ENCODE measurements at places on chromosomes 2 and 18.

GRCh38 chr2:54941248-54941984, 108.8 kb downstream of the RTN4 start:
- DNase-seq: no peak

DNA sequence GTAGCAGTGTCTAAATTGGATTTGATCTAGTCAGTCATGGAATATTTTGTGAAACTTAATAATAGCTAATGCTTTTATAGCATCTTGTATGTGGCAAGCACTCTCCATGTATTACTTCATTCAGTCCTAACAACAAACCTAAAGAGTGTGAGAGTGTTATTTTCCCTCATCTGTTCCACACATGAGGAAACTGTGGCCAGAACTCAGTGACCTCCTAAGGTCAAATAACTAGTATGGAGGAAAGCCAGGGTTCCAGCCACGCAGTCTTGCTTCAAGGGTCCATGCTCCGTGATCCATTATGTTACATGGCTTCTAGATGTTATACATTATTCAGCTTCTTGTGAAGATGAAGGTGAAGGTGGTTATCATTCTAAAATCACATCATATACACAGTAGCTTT, 45.5 kb downstream of the TWSG1 start:
- no peak for DNase-seq

- DNase-seq: no peak
These were observed 27.9 kb upstream of the PTMA start for GRCh38 chr2:231680285-231680991.

- no peak for DNase-seq
These were observed 91.7 kb downstream of the SESTD1 start for GRCh38 chr2:179172894-179173293.

GRCh38 chr2:39290433-39290832, 46.7 kb upstream of the CDKL4 start:
- no peak for DNase-seq

- no peak for DNase-seq
These were observed 72.8 kb downstream of the DYSF start for GRCh38 chr2:71526141-71526540.

GRCh38 chr2:178679891-178680290, 127.3 kb downstream of the TTN start:
- DNase-seq: no peak

DNA sequence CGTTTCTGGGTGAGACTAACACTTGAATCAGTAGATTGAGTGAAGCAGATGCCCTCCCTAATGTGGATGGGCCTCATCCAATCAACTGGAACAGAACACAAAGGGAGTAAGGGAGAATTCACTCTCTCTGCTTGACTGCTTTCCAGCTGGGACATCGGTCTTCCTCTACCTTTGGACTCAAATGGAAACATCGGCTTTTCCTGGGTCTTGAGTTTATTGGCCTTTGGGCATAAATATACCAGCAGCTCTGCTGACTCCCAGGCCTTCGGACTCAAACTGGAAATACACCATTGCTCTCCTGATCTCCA, 311.6 kb downstream of the STK39 start:
- DNase-seq: no peak

DNA sequence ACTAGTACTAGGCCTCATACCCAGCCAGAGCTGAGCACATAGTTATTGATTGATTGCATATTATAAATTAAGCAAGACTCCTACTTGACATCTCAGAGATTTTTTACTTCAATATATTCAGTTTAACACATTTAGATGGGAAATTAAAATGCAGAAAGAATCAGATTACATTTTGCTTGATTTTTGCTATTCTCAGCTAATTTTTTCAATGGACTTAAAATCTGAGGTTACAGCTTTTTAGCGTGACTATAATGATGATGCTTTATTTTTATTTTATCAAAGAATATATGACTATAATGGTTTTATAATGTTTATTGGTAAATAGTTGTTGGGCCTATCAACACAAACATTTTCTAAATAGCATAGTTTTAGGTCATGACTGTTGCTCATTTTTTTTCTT, 493.0 kb upstream of the CNTNAP5 start:
- DNase-seq: no peak

- no peak for DNase-seq
These were observed at the start of gene CYS1 for GRCh38 chr2:10079870-10080535. Gene CYS1, minus strand, starts transcription at chr2:10080411. Its CDS starts 188 bp downstream, at chr2:10080223.

DNA sequence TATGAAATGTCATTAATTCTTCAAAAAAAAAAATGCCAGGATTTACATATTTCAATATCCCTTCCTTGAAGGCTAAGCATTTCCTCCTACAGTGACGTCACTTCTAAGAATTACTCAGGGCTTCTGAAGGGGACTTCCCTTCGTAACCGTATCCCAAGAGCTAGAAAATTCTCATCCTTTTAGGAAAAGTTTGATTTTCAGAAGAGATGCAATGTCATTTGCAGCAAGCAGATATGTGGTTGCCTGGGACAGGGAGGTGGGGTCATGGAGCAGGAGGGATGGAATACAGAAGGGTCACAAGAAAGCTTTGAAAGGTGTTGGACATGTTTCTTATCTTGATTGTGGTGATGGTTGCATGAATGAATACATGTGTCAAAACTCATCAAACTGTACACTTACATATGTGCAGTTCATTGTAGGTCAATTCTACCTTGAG, 97.0 kb upstream of the ATL2 start:
- no peak for DNase-seq

- DNase-seq: no peak
These were observed 75.5 kb downstream of the ANTXR1 start for GRCh38 chr2:69088466-69088865.

DNA sequence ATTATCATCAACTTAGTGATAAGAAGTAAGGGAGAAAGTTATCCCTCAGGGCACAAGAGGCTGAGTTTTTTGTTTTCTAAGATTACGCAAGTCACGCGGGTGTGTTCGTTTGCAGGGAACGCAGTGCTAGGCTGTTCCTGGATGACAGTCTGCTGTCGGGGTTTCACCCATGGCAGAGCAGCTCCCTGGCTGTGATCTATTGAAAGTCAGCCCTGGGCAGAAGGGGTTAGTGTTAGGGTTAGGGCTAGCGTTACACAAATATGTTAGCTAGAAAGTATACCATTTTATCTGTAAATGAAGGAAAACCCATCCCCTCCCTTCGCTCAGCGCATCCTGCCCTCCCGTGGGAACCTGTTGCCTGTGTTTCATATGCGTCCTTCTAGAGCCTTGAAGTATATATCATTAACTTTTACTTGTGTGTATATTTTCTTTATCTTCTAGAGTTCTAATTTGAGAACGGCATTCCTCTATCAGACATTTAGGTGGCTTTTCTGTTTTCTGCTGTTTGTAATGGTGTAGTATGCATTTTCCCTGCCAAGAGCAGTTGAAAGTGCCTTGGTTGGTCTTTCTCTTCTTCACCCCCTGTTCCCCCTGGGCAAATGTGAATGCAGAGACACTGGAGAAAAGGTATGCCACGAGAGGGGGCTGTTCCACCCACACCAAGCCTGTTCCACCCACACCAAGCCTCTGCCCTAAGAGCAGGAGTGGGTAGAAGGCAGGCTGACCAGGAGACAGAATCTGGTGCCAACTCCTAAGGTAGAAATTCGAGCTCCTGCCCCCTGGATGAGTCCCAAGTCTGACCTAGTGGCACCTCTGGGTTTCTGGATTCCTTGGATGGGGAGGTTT, 47.0 kb downstream of the ARMC9 start:
- DNase-seq: no peak

- DNase-seq: no peak
These were observed 84.8 kb downstream of the SEPTIN10 start for GRCh38 chr2:109528811-109529501.

GRCh38 chr2:205451901-205452512, 230.3 kb upstream of the NRP2 start:
- no peak for DNase-seq

DNA sequence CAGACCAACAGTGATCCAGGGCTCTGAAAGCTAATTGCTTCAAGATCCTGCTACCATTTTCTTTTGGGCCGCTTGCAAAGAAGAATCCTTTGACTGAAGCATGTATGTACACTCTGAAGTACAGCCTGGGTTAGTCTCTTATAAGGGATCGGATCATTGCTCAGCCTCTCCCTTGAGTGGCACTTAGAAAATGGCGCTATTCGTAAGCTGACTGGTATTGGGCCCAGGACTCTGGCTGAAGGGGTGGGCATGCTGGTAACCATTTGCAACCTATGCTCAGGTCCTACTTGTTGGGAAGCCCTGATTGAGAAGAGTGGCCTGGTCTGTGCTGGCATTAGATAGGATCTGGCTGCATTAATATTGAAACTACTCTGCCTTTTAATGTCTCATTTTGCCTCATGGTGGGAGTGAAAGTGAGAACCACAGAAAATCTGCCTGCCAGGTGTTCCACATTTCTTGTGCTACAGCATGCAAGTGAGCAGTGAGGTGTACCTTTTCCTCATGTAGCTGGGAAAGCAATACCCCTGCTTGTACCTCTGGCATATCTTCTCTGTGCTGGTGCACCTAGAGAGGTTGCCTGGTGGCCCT, 661 bp upstream of the MGAT5 start:
- DNase-seq: no peak

DNA sequence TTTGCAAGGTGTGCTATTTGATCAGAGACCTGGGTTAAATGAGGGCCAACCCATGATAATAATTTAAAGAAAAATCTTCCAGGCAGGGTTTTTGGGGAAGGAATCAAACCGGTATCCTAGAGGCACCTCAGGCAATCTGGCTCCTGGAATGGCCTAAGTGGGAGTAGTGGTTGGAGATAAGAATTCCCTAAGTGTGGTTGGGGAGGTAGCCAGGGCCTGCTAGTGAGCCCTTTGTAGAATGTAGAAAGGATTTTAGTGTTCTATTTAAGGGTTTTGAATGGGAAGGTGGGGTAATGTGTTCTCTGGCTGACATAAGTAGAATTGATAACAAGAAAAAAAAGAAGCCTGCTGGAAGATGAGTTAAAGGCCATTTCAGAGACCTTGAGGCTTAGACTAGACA, 422.2 kb downstream of the XIRP2 start:
- DNase-seq: no peak

GRCh38 chr2:200756618-200757321, 54.9 kb upstream of the BZW1 start:
- DNase-seq: no peak

DNA sequence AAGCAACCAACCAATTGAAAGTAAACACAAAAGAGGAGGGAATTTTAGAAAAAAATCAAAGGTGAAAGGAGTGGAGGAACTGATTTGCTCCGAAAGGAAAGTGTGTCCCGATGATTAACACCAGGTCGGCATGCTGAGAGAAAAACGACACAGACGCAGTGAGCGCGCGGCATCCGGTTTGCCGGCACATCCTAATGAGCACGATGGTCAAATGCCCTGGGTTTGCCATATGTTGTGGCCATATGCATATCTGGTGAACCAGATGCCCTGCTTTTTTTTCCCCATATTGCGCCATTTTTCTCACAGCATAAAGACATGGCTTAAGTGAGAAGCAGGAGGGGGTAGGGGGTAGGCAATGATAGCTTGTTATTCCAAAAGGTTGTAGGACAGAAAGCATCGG, 626.7 kb downstream of the BCL11A start:
- no peak for DNase-seq

GRCh38 chr2:156430980-156431358, 5.2 kb upstream of the GPD2 start:
- DNase-seq: no peak

- no peak for DNase-seq
These were observed 140.3 kb downstream of the TRIB2 start for GRCh38 chr2:12856934-12857601.

GRCh38 chr18:23243178-23243577, 107.9 kb downstream of the CABLES1 start:
- DNase-seq: no peak

GRCh38 chr2:11554399-11554716, 20.5 kb downstream of the GREB1 start:
- no peak for DNase-seq

- no peak for DNase-seq
These were observed 6.9 kb upstream of the CASP10 start for GRCh38 chr2:201176081-201176481.

DNA sequence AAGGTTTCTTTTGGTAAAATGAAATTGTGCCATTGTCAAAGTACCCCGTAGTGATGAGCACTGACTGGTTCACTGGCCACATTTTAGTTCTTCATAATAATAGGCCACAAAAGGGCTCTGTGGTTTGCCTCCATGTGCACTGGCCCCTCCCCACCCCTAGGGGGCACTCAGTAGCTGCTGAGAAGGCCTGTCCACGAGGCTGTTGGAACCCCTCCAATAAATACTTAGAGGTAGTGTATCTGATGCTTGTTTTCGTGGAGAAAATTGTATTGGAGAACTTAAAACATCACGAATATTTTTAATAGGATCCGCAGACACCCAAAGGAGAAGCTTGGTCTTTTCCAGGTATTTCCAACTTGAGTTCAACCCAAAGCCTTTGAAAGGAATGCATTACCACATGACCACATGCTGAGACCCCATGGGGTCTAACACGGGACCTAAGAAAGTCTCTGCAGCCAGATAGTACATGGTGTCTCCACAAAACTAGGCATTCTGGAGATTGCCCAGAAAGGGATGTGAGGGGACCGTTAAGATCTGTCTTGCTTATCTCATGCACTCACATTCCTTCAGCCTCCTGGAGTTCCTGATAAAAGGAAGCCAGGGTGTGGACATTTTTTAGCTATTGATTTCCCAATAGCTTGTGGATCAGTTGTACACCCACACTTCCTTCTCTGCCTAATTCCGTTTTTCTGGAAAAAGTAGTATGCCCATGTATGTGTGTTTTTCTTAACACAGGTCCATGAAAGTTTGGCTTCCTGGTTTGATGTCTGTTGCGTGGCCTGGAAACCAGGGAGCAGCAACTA, 28.5 kb upstream of the NOSTRIN start:
- DNase-seq: peak; percentile 16

DNA sequence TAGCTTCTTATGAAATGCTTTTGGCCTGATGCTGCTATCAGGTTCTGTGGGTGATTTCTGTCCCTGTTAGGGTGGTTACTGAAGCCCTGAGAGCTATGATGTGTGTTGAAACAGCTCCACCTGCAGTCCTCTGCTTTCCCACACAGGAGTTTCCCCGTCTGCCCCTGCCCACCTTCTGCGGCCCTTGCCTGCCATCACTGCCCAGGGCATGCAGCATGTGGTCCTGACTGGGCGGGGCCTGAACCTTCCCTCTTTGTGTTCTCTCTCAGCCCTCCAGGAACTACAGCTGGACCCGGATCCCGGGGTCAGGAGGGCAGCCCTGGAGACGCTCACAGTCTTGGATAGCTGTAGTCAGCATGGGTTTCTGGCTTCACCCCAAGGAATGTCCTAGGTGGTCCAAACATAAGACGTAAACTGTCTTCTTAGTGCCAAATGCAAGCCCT, 21.4 kb downstream of the HJURP start:
- no peak for DNase-seq

DNA sequence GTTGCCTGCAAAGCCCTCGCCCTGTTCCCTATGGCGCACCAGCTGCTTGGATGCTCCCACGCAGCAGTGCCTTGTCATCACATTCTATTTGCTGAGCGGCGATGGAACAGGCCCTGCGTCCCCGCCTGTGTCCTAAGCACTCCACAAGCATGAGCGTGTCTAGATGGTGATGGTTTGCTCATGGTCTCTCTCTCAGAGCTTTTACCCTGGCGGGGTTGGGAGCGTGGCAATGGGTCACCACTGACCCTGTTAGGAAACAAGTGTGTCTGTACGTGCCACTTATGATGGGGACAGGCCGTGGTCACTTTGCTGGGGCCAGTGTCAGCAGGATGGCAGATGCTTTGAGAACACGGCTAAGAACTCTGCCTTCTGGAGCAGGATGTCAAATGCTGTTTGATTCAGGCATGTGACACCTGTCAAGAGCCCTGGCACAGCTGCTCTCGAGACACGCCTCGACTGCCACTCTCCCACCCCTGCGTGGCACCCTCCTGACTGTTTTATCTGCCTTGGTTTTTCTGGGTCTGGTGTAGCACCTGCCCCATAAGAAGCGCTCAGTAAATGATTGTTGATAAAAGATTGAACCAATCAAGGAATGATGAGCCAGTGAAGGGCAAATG, 44.2 kb downstream of the RRM2 start:
- DNase-seq: no peak
